Activated T-helper 1 cell treated with anti-CD3 and anti-CD28 coated beads, Interleukin-2, amount 50 U/mL, for 16 hours (primary cell): ENCODE measurements at places on chromosomes 1 and 21.

DNA sequence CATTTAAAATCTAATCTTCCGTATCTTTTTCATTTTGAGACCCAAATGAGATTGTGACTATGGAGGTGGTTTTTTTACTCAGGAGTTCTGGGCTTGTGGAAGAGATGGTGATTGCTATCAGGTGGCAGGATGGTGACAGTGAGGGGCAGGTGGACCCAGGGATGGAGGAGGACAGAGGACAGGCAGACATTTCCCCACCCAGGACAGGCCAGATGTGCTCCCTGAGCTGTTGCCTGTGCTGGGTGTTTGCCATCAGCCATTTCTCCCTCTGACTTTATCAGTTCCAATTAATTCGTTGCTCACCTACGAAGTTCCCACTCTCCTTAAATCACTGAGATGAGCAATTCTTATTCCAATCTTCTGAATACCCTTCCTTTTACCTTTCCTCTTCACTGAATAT, 26.5 kb downstream of the C1orf116 start:
- no peak for DNase-seq

GRCh38 chr1:67732750-67733151, 47.8 kb downstream of the GADD45A start:
- no peak for DNase-seq

DNA sequence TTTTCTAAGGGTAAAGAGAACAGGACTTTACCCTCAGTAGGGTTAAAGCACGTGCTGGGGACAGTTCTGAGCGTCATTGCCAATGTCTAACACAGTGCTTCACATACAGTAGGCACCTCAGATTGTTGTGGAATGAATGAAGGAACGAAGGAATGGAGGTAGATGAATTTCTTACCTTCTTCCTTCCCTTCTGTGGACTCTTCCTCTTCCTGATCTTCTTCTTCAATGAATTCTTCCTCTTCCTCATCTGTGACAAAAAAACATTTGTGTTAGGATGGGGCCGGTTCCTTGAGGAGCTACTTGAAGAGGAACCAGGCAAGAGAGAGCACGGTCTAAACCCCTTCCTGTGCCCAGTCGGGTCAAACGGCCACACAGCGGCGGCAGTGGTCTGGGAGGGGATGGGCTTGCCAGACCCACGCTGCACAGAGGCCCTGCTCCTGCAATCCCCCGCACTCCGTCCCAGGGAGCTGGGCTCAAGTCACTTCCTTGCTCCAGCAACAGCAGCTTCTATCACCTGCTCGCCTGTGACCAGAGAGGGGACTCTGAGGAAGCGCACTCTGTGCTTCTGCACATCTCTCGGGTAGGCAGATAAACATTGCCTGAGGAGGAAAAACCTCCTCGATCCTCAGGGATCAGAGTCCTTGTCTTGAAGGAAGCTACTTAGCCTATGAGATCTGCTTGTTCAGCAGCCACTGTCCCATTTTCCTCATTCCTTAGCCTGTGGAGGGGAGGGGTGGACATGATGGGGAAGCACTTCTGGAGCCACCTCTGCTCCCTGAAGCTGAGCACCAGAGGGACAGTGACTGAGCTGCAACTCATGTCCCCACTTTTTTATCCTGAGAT, 8.0 kb upstream of the SLC30A2 start:
- no peak for DNase-seq

- no peak for DNase-seq
Measured at GRCh38 chr1:11999236-11999635, 19.0 kb downstream of the MFN2 start.

GRCh38 chr1:46301808-46302640, 1.4 kb downstream of the LRRC41 start:
- DNase-seq = peak; percentile 25

DNA sequence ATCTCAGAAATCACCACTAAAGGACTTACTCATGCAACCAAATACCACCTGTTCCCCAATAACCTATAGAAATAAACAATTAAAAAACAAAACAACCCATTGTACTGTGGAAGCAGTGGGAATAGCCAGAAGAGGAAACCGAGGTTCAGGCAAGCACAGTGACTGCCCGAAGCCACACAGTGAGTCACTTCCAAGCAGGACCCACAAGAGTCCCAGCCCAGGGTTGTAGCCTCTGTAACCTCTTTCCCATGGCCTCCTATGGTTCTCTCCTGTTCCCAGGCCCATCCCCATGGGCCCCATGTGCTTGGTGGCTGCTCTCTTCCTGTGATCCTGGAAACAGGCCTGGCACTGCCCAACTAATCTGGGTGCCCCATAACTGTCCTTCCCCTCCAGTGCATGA, 29.0 kb upstream of the HTR1D start:
- DNase-seq = no peak
